SK-N-MC (cell line): ENCODE measurements at places on chromosomes 3 and 15.

- no peak for DNase-seq
Measured at GRCh38 chr3:156630773-156631093, 43.7 kb upstream of the TIPARP start.

DNA sequence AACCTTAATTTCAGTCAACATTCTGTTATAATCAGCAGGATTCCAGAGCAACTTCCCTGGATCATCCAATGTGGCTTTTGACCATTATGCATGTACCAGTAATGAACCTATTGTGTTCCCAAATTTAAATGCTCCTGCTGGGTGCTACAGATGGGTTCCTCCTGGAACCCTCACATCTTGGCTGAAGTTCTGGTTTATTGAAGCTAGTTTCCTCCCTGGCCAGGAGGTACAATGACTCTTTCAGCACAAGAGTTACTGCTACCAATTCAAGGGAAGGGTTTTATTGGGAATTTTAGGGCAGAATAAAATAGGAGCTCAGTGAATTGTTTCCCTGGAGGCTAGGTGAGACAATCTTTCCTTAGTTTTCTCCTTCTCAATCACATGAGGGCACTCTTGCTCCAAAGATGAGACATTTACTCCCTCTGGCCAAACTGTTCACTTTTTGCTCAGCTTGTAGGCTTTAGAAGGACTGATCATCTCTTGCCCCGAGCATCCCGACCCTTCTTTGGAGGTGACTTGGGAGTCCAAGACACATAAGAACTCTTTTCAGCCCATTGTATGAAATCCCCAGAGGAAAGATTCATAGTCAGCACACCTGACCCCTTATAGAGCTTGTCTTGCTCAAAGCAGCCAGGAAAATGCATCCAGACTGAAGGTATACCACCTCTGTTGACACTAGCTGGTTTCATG lies 8.8 kb upstream of the NPHP3 start:
- DNase-seq, result peak; percentile 37

DNA sequence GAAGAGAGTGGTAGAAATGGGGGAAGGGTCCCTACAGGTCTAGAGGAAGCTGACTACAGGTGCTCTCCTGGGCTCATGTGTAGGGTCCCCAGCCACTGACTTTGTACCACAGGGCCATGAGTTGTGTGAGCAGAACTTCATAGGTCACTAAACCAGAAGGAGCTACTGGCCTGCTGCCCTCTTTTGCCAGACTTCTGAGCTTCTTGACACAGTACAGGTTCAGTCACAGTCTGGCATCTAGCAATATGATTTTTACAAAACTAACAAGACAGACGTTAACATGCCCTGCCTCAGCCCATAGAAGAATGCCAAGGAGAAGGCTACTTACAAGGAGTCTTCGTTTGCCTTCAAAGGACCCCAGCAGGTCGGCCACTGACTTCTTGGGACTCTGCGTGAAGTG lies 3.2 kb downstream of the CCDC80 start:
- no peak for DNase-seq

GRCh38 chr3:14154276-14154675 lies 24.1 kb downstream of the XPC start:
- DNase-seq, result no peak

DNA sequence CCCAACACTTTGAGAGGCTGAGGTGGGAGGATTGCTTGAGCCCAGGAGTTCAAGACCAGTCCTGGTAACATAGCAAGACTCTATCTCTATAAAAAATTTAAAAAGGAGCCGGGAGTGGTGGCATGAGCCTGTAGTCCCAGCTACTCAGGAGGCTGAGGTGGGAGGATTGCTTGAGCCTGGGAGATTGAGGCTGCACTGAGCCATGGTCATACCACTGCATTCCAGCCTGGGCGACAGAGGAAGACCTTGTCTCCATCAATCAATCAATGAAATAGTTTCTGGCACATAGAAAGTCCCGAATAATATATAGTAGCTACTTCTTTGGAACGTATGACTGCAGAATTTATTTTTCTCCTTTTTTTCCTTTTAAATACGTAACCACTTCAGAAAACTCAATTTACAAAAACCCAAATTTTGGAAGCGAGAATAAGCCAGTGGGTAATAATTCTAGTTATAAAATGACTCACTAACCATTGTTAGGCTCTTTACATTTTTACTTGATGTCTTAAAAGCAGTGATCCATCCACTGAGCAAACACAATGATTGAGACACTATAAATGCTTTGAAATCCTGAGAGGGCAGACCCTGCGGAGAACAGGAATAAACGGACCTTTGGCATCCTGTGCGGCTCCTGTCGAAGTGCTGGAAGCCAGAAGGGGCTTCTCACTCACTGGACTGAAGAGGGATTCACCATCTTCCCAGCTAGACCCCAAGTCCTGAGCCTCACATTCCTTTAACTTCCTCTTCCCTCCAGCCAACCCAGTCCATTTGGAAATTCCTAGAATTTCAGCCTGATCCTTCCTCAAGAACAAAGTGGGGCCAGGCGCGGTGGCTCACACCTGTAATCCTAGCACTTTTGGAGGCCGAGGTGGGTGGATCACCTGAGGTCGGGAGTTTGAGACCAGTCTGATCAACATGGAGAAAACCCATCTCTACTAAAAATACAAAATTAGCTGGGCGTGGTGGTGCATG lies 68.4 kb upstream of the MFGE8 start:
- no peak for DNase-seq

DNA sequence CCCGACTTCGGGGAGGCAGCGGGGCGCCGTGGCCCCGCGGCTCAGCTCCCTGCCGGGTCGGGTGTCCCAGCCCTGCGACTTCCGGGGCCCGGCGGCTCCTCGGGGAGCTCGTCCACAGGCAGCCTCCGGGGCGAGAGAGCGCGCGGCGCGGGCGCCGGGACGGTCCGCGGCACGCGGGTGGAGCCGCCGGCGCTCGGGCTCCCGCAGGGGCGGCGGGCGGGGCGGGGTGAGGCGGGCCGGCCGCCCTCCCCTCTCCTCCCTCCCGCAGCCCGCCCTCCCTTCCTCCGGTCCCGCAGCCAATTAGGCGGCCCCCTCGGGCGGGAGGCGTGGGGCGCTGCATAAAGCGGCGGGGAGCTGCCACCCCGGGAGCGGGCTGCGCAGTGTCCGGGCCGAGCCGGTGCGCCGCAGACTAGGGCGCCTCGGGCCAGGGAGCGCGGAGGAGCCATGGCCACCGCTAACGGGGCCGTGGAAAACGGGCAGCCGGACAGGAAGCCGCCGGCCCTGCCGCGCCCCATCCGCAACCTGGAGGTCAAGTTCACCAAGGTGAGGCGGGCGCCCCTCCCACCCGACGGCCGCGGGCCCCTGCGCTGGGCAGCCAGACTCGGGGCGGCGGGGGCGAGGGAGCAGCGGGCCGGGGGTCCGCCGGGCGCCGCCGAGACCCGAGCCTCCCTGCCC lies at the start of gene ALDH1A3:
Gene ALDH1A3 (plus strand): TSS at position 368 of the 675 bp plus-strand sequence. CDS start 77 bp downstream, at position 445.
- no peak for DNase-seq

GRCh38 chr3:71498543-71498942 lies 85.0 kb downstream of the FOXP1 start:
- no peak for DNase-seq

DNA sequence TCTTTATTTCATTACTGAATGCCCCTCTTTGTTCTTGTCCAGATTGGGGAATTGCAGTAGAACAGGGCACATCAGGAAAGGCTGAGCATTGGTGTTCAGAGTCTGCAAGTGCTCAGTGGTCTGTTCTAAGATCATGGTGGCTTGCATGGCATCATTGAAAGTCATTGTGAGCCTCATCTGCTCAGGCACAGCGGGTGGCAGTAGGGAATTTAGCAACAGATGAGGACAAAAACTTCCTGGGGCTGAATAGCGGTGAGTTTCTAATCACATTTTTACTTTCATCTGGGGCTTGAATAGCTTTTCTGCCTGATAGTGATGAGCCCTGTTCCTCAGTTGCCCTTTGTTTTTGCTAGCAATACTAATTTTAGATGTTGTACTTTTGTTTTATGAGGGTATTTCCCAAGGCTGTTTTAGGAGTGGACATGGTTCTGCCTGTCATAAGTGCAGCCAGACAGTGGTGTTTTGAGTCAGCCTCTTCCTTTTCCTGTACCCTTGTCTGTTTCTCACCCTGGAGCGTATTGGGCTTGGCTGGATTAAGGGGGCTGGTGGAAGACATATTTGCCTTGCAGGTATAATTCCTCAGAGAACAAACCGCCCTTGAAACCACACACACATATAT lies 127.2 kb upstream of the IL12A start:
- no peak for DNase-seq

GRCh38 chr3:33027091-33027490 lies 69.9 kb downstream of the GLB1 start:
- DNase-seq, result no peak

DNA sequence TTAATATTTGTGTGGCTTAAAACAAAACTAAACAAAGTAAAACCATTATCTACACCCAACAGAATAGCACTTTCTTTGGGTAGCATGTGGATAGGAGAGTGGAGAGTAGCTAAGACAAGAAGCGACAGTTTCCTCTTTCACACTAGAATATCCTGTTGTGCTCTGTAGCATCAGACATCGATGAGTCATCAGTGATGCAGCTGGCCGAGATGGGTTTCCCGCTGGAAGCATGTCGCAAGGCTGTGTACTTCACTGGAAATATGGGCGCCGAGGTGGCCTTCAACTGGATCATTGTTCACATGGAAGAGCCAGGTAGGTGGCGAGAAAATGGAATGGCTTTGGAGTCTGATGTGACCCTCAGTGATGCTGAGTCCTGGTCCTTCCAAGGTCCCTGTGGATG lies 108.1 kb downstream of the USP13 start:
- DNase-seq, result no peak

GRCh38 chr3:193805448-193805847 lies 212.4 kb downstream of the OPA1 start:
- DNase-seq, result no peak

DNA sequence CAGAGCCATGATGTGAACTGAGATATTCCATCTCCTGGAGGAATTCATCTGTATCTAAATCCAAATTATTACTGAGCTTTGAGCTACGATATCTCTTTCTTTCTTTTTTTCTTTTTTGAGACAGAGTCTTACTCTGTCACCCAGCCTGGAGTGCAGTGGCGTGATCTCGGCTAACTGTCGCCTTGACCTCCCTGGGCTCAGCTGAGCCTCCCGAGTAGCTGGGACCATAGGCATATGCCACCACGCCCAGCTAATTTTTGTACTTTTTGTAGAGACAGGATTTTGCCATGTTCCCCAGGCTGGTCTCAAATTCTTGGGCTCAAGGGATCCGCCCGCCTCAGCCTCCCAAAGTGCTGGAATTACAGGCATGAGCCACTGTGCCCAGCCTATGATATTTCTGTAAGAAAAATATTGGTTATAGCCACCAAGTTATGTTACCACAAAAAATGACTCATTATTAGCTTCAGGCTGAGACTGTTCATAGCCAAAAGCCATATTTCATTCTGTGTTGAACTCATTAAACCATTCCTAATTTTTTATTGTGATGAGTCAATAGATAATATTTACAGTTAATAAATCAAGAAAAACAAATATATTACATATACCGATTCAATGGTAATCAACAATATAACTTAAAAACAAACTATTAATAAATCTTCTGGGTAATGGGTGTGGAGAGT lies 27.1 kb upstream of the SLC30A4 start:
- no peak for DNase-seq

DNA sequence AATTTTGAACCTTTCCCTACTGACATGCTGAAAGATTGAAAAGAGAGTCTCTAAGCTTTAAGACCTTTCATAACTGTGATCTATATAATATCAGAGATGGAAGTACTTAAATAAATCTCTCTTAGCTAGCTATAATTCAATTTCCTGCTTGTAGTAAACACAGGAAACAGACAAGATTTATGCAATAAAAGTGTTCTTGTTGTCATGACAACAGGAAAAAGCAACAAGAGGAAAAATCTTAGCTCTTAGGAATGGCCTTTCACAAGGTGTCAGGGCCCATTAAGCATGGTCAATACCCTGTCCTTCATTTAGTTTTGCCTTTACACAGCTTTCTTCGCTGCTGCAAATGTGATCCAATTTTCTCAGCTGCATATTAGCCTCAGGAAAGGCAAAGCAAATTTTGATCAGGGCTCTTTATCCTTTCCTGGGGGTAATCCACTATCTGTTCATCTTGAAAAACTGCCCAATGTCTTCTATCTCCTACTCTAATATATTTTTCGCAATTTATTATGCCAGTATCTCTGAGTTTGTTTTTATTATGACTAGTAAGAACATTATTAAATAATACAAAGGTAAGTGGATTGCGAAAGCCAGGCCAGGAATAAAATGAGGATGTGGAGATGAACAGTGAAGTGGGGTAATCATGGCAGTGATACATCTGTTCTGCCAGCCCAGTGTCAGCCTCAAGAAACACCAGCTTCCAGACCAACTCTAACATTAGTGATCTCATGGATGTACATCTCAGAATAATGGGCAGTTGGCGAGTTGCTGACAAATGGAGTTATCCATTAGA lies 28.7 kb downstream of the SIDT1 start:
- no peak for DNase-seq

DNA sequence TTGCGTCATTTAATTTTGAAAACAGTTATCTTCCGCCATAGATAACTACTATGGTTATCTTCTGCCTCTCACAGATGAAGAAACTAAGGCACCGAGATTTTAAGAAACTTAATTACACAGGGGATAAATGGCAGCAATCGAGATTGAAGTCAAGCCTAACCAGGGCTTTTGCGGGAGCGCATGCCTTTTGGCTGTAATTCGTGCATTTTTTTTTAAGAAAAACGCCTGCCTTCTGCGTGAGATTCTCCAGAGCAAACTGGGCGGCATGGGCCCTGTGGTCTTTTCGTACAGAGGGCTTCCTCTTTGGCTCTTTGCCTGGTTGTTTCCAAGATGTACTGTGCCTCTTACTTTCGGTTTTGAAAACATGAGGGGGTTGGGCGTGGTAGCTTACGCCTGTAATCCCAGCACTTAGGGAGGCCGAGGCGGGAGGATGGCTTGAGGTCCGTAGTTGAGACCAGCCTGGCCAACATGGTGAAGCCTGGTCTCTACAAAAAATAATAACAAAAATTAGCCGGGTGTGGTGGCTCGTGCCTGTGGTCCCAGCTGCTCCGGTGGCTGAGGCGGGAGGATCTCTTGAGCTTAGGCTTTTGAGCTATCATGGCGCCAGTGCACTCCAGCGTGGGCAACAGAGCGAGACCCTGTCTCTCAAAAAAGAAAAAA lies 1.2 kb downstream of the B2M start:
- no peak for DNase-seq

GRCh38 chr3:112364291-112364690 lies 31.3 kb downstream of the CD200 start:
- no peak for DNase-seq
